ENCODE measurements at places on chromosomes 2 and 18.

DNA sequence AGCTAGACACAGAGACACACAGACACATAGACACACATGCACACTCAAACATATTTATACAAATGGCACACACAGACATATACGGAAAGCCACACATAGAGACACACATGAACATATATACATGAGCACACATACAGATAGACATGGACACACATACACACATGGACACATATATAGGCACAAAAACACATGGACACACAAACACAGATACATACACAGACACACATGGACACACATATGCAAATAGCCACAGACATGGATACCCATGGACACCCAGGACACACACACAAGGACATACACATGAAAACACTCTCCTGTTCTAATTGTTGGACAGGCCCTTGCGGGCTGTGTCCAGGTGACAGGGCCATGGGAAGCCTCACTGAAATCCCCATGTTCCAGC is 160.1 kb downstream of the IRS1 start:
- no peak for DNase-seq

- peak; percentile 66 for DNase-seq
Observed at GRCh38 chr2:154228566-154229280, 357.0 kb downstream of the GALNT13 start.

- no peak for DNase-seq
Observed at GRCh38 chr2:69390001-69390400, 3.0 kb upstream of the GFPT1 start.

DNA sequence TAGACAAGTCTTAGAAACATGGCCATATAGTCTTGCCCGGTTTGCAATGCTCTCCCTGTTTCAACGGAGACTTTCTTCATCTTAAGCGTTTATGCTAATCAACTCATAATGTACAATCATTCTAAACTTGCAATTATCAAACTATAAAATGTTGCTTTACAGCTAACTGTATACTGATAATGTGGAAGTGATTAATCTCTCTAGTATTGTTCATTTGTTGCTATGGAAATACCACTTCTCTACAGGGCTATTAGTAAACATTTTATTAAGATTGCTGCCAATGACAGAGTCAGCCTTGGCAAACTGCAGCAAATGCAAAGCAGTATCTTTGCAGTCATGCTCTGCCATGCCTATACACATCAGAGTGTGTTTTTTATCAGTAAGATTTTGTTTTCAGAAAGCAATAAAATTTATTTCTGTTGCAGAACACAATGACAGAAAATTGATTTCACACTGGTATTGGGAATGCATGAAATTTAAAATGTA is 1201.8 kb upstream of the CDH2 start:
- no peak for DNase-seq

- no peak for DNase-seq
Observed at GRCh38 chr18:46939998-46940571, 22.7 kb downstream of the KATNAL2 start.

- no peak for DNase-seq
Observed at GRCh38 chr2:223383315-223383714, 218.8 kb downstream of the SCG2 start.

- no peak for DNase-seq
Observed at GRCh38 chr2:1778566-1778965, 34.3 kb upstream of the PXDN start.

GRCh38 chr18:48963586-48964470 is 13.1 kb upstream of the SMAD7 start:
- no peak for DNase-seq

DNA sequence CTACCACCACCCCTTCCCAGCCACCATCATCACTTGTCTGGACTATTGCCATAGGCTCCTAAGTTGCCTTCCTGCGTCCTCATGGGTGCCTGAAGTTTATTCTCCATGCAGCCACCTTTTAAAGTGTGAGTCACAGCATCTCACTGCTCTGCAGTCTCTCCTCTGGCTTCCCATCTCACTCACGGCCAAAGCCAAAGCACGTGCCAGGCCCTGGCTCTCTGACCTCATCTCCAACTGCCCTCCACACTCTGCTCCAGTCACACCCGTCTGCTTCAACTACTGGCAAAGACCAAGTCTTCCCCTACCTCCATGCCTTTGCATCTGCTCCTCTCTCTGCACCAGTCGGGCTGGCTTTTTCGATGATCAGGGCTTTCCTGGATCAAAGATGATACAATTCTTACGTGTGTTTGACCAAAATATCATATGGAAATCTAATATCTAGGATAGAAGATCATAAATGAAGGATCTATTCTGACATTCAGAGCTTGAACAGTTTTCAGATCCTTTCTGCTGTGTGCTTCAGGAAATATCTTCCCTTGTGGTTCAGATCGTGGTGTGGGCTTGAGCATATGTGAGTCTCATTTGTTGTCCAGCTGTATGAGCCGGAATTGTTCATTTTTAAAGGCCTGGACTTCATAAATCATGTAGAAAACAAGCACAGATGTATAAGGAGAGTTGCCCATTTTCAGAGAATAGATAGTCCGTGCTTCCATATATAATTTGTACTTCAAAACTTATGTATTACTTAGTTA is 175.6 kb downstream of the PRKCE start:
- DNase-seq, result no peak

DNA sequence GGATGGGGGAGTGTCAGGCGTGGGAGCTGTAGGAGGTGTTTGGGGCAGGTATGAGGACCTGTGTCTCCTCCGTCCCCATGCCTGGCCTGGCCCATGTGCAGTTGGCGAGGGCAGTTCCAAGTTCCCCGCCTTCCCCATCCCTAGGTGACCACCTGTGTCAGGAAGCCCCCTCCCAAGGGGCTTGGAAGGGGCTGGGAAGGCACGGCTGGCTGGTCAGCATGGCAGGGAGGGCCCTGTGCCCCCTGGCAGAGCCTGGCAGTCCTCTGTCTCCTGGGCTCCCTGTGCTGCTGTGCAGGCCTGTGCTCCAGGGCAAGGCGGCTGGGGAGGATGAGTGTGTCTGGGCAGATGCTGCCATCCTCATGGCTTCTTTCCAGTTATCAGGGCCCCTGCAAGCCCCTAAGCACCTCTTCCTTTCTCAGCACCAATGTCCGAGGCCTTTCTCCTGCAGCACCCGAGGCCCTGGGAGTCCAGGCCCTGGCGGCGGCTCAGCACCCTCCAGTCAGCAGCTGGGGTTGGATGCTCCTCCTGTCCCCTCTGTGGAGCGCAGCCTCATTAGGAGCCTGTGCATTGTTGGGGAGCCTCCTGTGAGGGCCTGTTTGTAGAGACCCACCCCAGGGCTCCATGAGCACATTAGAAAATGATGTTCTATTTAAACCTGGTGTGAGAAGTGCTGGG is 101.7 kb downstream of the FAM210A start:
- no peak for DNase-seq

DNA sequence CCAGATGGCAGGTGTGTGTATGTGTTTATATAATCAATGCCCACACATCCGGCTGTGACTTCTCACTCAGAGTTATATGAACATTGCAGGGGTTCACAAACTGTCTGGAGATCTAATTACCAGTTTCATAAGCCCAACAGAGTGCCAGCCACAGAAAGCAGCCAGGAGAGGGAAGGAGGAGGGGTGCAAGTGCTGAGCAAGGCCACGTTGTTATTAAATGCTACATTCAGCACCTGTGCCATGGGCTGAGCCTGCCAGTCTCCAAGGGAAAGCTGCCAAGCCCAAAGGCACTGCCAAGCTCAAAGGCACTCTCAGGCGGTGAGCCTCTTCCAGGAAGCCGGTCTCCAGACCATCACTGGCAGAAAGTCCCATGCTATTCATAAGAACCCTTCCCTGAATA is 17.4 kb downstream of the XDH start:
- DNase-seq, result no peak

- peak; percentile 59 for DNase-seq
Observed at GRCh38 chr2:50535971-50536759, 495.8 kb downstream of the NRXN1 start.

GRCh38 chr18:73617981-73618380 is 529.7 kb downstream of the FBXO15 start:
- DNase-seq, result no peak

- no peak for DNase-seq
Observed at GRCh38 chr2:160034396-160034795, 28.0 kb downstream of the PLA2R1 start.

- no peak for DNase-seq
Observed at GRCh38 chr2:82395531-82395930, 2063.5 kb downstream of the SUCLG1 start.

DNA sequence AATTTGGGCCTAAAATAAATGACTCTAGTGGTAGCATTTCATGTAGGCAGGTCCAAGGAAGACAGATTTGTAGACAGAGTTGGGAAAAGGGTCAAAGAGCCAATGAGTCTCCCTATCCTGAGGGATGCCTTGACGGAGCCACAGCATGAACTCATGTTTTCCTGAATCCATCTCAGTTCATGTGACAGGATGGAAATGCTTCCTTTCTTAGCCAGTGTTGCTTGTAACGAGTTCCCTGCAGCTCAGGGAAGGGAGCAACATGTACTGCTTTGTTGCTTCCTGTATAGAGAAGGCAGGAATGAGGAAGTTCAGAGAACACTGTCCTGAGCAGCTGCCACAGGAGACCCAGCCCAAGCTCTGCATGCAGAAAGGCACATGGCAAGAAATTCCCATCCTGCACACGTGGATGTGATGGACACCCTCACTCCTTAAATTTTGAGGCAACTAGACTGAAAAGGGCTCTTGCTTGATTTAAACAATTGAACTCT is 27.9 kb downstream of the TMEM17 start:
- peak; percentile 74 for DNase-seq

GRCh38 chr2:16334886-16335603 is 330.6 kb downstream of the CYRIA start:
- DNase-seq, result no peak

DNA sequence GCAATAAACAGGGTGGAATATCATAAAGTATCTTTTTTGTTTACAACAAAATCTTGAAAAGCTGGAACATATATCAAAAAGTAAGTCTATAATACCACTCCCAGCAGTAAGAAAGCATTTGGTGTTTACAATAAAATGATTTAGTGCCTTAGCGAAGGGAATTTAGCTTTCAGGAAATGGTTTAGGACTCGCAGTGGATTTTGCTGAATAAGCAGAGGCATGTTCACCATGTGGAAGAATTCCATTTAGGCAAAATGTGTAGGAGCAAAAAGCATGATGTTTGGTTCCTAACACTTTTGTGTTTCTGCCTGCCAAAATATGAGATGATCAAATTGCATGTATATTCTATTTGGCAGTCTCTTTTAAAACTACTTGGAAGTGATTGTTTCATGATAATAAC is 163.6 kb downstream of the AGPS start:
- no peak for DNase-seq

- DNase-seq, result no peak
Observed at GRCh38 chr2:47043142-47043890, 111.8 kb downstream of the STPG4 start.

- no peak for DNase-seq
Observed at GRCh38 chr2:86675104-86675503, 45.0 kb upstream of the RMND5A start.

DNA sequence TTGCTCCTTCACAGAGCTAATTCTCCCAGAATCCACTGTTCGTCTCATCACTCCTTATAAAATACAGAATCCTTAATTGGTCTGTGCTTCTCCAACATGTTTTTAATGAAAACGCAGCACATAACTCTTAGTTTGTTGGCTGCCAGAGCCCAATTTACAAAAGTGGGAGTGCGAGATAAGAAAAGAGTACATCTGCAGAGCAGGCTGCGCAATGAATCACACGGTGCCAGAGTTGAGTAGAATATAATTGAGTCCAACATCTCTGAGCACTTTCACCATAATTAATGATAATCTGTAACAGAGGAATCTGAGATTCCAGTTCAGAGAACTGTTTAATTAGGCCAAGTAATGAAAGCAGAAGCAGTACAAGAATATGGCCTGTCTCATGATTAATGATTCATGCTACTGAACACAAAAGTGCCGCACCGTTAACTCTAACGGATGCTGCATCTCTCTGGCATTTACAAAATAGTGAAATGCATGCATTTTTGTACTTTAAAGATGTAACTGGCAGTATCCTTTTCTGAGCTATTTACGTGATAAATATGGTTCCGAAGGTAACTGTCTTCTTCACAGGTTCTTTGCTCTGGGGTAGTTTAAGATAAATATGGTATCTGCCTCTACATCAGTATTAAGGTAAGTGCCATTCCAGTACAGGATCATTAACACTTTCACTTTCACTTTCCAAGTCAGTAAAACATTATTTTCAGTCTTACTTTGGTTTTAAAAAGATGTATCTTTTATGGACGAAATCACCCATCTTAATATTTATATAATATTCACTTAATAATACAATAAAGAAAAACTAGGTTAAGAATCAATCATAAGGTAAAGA is 785.6 kb downstream of the NR4A2 start:
- no peak for DNase-seq

DNA sequence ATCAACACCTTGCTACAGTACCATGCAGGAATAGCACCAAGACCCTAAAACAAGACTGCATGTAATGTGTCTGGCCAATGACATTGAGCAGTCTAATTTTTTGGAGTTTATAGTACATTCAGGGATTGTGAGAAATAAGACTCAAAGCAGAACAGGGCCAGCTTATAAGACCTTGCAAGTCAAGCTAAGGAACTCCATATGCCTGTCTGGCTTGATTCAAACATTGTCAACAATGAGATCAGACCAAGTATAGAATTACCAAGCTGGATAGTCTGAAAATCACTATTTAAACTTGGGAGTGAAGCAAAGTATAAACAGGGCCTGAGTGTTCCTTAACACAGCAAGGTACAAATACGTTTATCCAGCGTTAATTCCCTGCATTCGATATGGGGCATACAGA is 370.9 kb downstream of the CNTNAP5 start:
- DNase-seq, result no peak

GRCh38 chr2:220835583-220835982 is 736.5 kb downstream of the EPHA4 start:
- no peak for DNase-seq

DNA sequence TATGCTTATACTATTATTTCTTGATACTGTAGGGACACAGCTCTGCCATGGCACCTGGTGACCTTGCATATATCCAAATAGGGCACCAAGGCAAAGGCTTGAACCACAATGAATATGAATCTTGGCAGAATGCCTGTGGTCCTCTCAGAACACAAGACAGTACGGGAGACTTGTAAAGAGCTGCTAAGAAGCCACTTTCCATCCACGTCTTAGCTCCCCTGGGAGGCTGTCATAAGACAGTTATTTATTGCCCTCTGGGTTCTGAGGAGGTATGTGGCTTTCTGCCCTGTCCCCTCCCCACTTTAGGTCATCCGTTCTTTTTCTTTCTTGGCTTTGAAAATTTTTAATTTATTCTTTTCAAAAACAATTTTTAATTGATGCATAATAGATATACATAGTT is 29.8 kb upstream of the MRPL33 start:
- DNase-seq, result no peak

GRCh38 chr2:164840458-164840929 is 1.1 kb downstream of the COBLL1 start:
- DNase-seq, result peak; percentile 73

GRCh38 chr2:74278176-74278575 is 65.0 kb downstream of the SLC4A5 start:
- DNase-seq, result no peak

- no peak for DNase-seq
Observed at GRCh38 chr2:23042216-23042906, 342.6 kb upstream of the KLHL29 start.

DNA sequence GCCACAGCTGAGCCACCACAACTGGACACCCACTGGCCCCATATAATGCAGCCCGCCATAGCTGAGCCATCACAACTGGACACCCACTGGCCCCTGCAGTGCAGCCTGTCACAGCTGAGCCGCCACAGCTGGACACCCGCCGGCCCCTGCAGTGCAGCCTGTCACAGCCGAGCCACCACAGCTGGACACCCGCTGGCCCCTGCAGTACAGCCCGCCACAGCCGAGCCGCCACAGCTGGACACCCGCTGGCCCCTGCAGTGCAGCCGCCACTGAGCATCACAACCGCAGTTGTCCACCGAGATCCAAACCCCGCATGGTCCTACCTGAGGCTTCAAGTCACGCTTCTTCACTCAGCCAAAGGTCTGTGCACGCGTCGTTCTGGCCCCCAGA is 134.2 kb downstream of the PXDN start:
- no peak for DNase-seq
